ENCODE measurements at places on chromosomes 5 and 9. TPM values are rescaled to one million over a fixed set of nuclear protein-coding genes. Genes with fewer than 3 reads are reported as not detected.

Gene ARHGEF28
- total RNA-seq: 58.2 TPM

Gene SOX30
- total RNA-seq: 0.23 TPM

Gene LECT2
- total RNA-seq: not detected

Gene ANKRD55
- total RNA-seq: not detected

Gene SPATA31C1
- total RNA-seq: 0.14 TPM

Gene FAM169A
- 11.1 TPM for total RNA-seq

Gene LCN12
- 1.2 TPM for total RNA-seq

Gene SPATA31A3
- not detected for total RNA-seq

Gene GABBR2
- 0.75 TPM for total RNA-seq

Gene PCDHGA4
- total RNA-seq: 0.92 TPM

Gene SV2C
- total RNA-seq: not detected

Gene B4GALT7
- total RNA-seq: 31.5 TPM

Gene HAVCR1
- total RNA-seq: 25.8 TPM

Gene MPDZ
- total RNA-seq: 14.0 TPM

Gene KLF9
- total RNA-seq: 6.3 TPM

Gene SPATA31E1
- not detected for total RNA-seq

Gene FIBCD1
- 0.29 TPM for total RNA-seq

Gene PDE4D
- 18.4 TPM for total RNA-seq

Gene FOXD4L4
- not detected for total RNA-seq

Gene BARHL1
- total RNA-seq: not detected

Gene CORO2A
- total RNA-seq: 5.7 TPM

Measured in epithelial cell of proximal tubule (primary cell).